CD4-positive, alpha-beta T cell treated with Interferon alpha-2 for 1 hour (primary cell): ENCODE measurements at places on chromosomes 7 and 10.

GRCh38 chr7:141617280-141617679 lies 66.1 kb downstream of the AGK start:
- no peak for DNase-seq

DNA sequence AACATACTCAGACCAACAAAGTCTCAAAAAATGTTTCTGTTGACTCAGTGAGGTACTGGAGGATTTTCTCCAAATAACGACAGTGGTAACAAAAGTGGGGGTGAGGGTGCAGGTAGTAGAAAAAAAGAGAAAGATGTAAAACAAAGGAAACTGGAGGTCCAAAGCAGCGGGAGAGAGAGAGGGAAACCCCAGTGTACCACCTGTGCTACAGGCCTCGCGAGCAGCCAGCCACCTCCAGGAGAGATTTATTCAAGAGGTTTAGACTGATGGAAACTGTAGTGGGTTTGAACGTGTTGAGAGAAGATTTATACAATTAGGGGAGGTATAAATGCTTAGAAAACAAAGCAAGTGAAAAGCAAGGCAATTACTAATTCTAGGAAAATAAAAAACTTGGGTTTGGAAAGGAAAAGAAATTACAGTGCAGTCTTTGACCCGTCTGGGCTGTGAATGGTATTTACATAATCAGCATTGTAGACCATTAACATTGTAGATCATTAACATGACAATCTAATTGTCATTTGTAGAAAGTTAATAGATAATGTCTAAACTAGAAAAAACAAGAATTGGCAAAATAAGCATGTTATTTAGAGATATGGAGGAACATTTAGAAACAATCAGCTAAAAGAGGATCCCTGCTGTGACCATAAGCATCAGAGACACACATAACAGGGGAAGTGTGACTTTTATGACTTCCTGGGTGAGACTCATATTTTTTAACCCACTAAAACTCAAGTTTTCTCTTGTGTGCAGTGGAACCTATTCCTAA lies 180.0 kb downstream of the RELN start:
- DNase-seq, result no peak

DNA sequence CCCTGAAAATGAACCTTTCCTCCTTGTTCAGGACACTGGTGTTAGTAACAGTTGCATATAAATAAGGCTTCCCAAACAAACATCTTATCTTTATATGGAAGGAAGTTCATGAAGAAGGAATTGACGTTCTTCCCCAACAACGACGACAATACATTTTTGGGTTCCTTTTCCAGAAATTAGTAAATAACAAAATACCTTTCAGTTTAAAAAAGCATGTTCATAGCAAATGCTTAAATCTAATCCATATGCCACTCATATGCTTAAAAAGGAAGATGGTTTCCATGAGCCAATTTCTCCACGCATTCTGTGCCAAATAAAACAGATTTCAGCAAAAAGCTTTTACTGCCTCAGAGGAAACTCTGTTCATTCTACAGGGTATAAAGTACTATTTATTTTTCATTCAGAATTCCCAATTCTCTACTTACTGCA lies 182.6 kb downstream of the COBL start:
- no peak for DNase-seq

- no peak for DNase-seq
Measured at GRCh38 chr10:84225427-84226173, at the start of gene LRIT2. Gene LRIT2 (minus strand): TSS chr10:84225544. CDS start chr10:84225520, 24 bp downstream.

DNA sequence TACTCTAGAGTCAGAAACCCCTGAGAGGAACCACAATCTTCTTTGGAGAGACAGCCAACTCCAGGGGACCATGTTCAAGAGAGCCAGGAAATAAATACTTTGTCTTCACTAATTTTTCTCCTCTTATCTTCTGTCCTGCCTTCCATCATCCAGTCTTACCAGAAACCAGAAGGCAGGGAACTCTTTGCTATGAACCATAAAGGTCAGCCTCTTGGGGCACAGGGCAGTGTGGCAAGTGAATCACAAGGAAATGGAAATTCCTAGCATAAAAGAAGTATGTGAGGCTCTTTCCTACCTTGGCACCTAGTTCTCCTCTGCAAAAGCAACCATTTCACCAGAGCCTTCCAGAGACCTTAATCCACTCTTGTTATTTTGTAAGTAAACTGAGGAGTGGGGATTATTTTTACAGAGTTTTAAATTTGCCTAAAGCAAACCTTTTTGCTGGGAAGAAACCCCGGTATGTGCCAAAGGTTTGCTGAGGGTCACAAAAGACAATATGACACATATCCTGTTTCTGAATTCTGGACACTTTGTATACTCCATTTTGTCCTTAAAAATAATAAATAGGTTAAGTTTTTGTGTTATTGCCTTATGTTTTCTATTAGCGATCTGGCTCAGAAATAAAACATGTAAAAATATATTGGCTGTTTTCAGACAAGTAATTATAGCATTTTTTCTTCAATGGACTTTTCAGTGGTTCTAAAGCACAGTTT lies 87.1 kb downstream of the ADAM22 start:
- no peak for DNase-seq

- no peak for DNase-seq
Measured at GRCh38 chr7:26159243-26159642, 7.2 kb downstream of the NFE2L3 start.

DNA sequence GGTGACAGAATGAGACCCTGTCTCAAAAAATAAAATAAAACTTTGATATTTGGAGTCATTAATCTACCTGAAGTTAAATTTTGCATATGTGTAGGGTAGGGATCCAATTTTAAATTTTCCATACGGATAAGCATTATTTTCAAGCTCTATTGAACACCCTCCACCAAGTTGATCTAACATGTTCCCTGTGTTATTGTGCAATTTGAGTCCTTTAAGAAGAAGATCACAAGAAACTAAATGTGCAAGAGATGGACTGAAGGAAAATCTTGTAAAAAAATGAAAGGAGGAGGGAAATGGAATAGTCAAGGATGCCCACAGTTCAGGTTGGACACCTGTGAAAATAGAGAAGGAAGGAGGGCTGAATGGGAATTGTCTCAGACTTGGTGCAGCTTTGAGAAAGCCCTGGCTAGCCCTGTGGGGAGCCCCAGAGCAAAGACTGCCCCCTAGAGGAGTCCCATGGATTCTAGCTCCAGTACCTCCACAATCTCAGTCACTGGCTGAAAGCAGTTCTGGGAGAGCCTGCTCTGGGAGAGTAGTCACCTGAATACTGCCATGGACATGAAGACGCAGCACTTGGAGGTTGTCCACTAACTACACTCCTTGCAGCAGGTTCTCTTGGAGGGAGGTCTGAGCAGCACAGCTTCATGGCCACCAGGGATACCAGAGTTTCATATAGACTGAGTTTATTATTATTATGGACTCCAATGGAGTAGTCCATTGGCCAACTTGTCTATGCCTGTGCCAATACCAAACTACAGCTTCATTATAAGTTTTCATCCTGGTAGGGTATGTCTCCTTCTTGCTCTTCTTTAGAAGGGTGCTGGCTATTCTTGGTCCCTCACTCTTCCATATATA lies 5.7 kb upstream of the TIAL1 start:
- peak; percentile 49 for DNase-seq

DNA sequence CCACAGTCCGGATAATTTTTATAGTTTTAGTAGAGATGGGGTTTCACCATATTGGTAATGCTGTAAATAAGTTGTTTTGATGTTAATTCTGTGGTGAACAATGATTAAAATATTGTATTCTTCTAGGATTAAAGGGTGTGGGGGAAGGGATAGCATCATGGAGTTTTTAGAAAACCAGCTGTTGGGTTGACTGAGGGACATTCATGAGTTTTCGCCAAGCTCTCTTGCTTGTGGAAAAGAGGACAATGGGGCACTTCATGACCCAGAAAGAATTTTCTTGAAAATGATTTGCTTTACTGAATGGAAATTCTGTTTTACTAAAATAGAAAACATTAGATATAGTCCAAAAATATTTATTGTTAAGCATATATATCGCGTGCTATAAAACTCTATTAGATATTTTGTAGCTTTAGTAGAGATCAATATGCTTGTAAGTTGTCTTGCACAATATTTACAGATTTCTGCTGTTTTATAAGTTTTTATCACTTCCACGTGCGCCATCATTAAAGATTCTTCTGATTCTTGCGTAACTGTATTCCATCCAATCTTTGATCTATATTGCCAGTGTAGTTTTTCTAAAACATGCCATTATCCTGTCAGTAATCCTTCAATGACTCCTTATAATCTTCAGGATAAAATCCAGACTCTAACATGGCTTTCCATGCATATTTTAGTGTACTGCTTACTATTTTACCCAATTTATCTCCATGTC lies 41.8 kb downstream of the LCOR start:
- no peak for DNase-seq

GRCh38 chr10:74178042-74178791 lies 27.2 kb downstream of the ADK start:
- DNase-seq, result no peak

DNA sequence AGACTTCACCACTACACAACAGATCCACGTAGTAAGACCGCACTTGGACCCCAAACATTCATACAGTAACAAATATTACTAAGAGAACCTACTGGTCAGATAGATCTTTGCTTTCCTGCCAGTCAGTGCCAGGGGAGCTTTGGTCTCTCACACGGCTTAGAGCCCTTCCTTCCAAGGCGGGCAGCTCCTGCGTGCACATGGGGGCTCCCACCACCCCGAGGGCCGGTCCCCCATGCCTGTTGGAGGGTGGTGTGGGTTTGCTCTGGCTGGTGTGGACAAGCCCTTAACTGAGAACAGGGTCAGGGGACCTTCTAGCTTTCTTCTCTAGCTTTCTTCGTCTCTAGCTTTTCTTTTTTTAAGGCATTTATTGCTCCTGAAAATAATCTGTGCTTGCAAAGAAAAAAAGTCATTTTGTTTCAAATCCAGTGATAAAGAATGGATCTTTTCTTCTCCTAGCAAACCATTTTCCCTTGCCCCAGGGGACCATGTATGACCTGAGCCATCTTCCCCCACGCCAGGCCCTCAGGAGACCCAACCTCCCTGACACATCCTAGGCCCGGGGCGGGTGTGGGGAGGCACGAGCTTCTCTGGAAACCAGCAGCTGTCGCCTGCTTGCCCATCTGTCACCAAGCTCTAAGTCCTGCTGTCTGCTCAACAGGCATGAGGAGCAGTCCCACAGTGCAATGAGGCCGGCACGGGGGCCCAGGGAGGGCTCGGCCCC lies 591.1 kb downstream of the PTPRN2 start:
- DNase-seq, result no peak

GRCh38 chr7:142323706-142324105 lies 65.8 kb upstream of the PRSS58 start:
- DNase-seq, result no peak

- DNase-seq, result no peak
Measured at GRCh38 chr10:95650232-95650631, 6.3 kb downstream of the ALDH18A1 start.

- no peak for DNase-seq
Measured at GRCh38 chr7:114660126-114660486, 245.5 kb downstream of the FOXP2 start.

- no peak for DNase-seq
Measured at GRCh38 chr7:17855202-17855601, 85.1 kb downstream of the SNX13 start.

DNA sequence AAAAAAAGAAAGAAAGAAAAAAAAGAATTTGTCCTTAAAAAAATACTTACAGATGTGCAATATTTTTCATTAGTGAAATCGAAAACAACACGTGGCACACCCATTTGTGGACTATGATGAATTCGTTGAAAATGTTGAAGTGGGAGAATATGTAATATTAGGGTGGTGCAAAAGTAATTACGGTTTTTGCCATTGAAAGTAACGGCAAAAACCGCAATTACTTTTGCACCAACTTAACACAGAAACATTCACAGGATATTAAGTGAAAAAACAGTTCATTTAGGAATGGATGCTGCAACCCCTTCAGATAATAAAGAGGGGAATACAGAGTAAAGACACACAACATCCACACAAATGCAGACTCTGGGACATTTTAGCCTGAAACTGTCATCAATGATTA lies 96.0 kb downstream of the CALN1 start:
- DNase-seq, result no peak

GRCh38 chr7:118005026-118005425 lies 131.8 kb upstream of the CTTNBP2 start:
- DNase-seq, result no peak

DNA sequence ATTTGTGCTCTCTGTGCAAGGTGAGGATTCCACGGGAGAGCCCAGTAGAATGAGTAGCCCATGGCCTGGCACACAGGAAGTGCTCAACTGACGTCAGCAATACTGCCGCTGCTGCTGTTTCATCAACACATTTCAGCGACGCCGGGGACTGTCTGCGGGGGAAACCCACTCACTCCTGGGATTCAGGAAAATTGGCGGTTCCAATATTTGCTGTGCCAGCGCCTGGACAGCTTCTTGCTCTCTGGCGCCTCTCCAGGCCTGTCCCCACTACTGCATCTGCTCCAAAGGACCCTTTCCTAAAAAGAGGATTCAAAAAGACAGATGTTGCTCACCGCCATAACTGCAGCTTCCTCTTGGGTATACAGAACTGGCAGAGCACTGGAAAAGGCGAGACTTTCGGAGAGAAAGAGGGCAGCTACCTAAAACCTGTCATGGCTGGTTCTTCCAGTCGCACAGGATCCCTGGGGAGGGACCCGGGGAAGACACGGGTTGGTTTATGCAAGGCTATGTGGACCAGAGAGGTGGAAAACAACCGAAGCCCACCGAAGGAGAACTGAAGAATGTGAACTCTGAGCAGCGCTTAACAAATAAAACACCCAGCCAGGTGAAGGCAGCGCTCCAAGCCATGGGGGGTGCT lies 39.7 kb upstream of the ENO4 start:
- DNase-seq, result no peak

- no peak for DNase-seq
Measured at GRCh38 chr7:123282181-123282580, 82.4 kb upstream of the SLC13A1 start.

DNA sequence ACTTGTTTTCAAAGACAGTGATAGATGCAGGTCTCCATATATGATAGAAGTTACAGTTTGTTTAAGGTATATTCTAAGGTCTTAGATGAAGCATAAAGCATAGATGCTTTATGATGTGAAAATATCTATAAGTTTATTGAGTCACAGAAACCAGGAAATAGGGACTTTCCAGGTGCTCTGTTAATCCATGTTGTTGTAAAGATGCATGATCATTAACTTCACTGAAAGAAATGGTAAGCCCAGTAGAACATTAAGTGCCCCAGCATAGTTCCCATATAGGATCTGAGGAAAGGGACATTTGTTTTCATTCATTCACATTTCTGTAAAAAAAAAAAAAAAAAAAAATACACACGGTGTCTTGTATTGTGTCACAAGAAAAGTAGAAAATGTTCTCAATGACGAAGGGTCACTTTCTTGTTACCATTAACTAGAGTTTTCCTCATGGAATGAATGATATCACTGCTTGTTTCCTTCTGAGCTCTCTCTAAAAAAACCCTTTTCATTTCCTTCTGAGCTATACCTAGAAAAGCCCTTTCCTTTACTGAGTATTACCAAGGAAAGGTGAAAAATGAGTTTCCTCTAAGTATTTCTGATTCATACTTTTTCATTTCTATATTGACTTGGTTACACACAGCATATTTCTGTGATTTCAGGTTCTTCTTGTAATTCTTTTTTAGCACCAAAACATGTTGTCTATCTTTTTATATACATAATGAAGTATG lies 105.2 kb downstream of the MACC1 start:
- DNase-seq, result no peak

- no peak for DNase-seq
Measured at GRCh38 chr7:10122551-10123100, 851.0 kb upstream of the PHF14 start.

GRCh38 chr7:150971242-150972022 lies 6.7 kb downstream of the KCNH2 start:
- DNase-seq, result no peak

- DNase-seq, result no peak
Measured at GRCh38 chr10:24381235-24382010, 172.5 kb downstream of the KIAA1217 start.
